ENCODE measurements at places on chromosomes 12 and 14.

- no peak for DNase-seq
These were observed 4.4 kb downstream of the RNF10 start for GRCh38 chr12:120538281-120539156.

DNA sequence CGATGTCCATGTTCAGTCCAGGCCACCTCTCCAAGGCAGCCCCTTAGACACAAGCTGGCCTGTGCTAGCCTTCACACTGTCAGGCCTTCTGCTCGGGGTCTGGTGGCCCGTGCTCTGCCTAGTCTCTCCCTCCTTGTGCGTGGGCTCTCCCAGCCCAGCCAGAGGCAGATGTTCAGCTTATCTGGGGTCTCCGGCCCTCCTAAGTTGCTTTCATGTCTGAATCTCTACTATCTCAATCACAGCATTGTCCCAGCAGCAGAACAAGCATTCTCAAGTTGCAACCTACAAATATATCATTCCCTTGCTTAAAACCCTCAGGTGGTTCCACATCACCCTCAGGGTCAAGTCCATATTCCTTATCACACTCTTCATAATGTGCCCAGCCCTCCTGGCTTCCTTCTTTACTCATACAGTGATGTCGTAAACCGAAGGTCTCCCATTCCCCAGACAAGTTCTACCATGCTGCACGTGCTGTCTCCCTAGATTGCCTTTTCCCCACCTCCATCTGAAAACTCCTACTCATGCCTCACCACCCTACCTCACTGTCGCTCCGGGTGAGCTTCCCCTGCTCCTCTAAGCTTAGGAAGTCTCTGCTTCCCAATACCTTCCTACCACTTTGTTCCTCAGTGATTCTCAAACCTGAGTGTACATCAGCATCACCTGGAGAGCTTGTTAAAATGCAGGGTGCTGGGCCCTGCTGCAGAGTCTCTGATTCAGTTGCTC, 1.5 kb downstream of the KRT73 start:
- DNase-seq, result no peak

DNA sequence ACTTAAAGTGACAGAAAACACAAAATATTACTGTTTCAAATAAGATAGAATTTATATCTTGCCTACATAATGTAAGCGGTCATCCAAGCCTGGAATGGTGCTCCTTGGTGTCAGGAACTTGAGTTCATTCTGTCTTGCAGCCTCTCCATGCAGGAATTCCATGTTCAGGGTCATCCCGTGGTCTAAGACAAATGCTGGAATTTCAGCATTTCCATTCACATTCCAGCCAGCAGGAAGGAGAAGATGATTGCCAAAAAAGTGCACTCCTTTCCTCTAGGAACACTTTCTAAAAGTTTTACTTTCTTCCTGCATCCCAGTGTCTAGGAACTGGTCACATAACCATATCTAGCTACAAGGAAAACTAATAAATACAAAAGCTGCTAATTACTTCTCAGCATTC, 106.3 kb downstream of the PTPRO start:
- no peak for DNase-seq

DNA sequence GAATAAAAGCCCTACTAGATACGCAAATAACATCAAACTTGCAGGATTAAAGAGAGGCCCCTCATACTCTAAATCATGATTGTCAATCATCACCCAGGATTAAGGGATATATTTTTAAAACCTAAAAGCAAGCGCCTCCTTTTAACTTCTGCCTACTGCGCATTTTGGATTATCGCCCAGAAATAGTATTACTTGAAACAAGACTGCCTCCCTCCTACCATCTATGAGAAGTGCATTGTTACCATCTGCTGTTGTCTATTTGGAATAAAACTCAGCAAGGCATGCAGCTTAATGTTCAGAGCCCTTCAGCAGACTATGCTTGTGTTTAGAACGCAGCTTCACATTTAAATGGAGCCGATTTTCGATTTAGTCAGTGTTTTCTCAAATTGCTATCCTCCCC, 79.6 kb downstream of the EXOC5 start:
- DNase-seq, result no peak

GRCh38 chr12:82655751-82656150, 31.0 kb upstream of the TMTC2 start:
- DNase-seq, result no peak

GRCh38 chr14:27605282-27605681, 1007.4 kb upstream of the NOVA1 start:
- DNase-seq, result no peak

DNA sequence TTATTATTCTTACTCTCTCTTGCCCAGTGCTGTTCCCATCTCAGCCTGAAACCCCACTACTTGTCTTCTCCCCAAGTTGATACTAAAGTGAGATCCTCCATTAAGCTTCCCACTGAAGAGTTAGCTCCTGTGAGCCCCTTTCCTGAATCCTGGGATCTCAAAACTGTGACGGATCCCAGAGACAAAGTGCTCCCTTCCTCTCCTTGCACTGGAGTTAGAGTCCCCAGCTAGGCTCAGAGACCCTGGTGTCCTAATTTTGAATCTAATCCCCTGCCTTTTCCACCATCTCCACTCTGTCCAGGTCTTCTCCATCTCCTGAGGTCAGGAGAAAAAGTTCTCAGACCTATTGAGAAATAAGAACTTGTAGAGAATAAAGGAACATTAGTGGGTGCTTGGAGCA, 17.6 kb upstream of the TBX3 start:
- DNase-seq, result no peak

DNA sequence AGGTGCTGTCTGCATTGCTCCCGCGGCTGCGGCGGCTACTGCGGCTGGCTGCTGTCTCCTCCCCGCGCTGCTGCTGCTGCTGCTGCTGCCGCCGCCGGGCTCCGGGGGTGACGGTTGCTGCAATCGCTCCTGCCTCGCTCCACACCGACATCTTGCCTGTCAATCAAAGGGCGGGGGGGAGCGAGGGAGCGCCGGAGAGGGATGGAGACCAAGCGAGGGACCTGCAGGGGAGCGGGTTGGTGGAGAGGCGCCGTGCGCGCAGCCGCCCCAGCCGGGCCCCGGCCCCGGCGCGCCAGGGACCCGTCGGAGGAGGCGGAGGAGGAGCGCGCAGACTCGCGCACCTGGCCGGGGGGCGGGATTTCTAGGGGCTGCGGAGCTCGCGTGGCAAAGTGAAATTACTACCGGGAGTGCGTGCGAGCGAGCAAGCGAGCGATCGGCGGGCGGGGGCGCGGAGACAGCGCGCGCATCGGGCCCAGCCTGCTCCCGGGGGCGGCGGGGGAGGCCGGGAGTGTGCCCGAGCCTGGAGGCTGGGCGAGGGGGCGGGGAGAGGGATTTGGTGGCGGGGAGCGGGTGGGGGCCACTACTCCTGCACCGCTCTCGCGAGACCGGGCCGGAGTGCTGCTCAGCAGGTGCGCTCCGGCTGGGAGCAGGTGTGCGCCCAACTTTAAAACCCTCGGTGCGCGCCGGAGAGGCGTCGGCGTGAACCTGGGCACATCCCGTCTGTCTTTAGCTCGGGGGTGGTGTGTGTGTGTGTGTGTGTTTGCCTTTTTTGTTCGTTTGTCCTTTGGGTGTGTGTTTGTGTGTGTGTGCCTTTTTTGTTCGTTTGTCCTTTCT, at the start of gene KSR2:
Gene KSR2 (minus strand): TSS at position 165 of the 834 bp plus-strand sequence. CDS start 735 bp downstream, outside the sequence.
- no peak for DNase-seq

GRCh38 chr14:41482861-41483260, 123.8 kb upstream of the LRFN5 start:
- no peak for DNase-seq

DNA sequence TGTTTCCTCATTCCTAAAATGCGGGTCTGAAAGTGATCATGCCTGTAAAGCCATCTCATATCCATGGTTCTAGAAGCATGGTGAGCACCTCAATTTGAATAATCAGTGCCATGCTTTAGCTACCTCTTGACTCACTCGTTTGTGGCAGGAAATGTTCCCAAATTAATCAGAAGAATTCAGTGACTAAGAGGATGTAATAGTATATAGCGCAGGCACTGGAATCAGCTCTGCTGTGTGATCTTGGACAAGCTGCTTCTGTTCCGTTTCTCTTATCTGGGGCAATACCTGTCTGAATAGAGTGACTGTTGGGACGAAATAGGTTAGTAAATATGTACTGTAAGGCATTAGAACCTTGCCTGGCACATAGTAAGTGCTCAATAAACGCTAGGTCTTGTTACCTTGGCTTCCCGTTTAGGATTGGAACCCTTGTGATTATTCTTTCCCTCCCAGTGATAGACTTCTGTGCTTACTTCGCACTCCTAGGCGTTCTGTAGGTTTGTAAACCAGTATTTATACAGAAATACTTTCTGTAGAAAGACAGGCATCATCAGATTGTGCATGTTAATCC, 820 bp upstream of the SMAGP start:
- DNase-seq, result no peak

- no peak for DNase-seq
These were observed 13.0 kb downstream of the TMEM52B start for GRCh38 chr12:10191865-10192264.

DNA sequence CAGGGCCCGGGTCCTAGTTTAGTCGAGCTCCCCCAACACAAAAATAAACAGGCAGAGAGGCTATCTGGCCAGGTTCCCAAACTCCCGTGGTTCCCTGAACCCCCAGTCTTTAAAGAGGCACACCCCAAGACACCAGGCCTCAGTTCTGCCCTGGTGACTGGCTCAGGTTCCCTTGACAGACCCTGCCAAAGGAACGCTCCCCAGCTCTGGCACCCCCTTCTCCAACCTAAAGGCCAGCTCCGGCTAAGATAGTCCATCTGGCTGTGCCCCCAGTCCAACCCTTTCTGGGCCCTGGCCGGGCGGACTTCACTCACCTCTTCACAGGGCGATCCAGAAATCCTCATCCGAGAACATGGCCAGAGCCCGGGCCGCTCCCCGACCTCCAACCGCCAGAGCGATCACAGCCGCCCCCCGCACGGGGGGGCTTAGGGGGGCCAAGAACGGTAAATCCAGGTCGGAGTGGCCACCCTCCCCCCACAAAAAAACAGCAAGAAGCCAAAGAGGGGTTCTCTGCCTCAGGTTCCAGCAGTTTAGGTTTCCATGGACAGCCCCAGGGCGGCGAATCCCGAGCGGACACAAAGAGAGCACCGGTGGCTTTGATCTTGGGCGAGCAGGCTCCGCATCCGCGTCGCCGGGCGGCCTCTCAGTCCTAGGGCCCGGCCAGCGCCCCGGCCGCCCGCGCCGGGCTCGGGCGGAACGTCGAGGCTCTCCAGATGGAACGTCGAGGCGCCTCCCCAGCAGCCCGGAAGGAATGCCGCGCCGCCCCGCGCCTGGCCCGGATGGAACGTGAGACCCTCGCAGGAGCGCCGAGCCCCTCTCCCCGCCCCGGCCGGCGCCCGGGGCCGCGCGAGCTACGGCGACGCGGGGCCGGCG, 1.1 kb downstream of the KMT2D start:
- DNase-seq, result no peak

- DNase-seq, result no peak
These were observed 30.6 kb upstream of the BTBD6 start for GRCh38 chr14:105217774-105218173.

DNA sequence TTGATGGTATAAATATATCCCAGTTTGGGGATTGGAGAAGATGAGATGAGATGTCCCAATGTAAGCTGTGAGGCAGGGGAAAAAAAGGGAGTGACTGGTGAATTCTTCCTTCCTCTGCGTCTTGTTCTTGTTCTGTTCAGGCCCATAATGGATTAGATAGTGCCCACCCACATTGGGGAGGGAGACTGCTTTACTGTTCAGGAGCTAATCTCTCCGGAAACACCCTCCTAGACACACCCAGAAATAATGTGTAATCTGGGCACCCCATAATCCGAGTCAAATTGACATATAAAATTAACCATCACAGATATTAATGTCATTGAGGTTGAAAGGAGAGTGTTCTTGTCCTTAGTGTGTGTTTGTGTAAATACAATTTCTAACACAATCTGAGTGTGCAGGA, 29.3 kb downstream of the ETV6 start:
- no peak for DNase-seq

- no peak for DNase-seq
These were observed 123.9 kb upstream of the FOXN3 start for GRCh38 chr14:89540830-89541470.

GRCh38 chr12:89448526-89448925, 76.1 kb downstream of the GALNT4 start:
- no peak for DNase-seq

DNA sequence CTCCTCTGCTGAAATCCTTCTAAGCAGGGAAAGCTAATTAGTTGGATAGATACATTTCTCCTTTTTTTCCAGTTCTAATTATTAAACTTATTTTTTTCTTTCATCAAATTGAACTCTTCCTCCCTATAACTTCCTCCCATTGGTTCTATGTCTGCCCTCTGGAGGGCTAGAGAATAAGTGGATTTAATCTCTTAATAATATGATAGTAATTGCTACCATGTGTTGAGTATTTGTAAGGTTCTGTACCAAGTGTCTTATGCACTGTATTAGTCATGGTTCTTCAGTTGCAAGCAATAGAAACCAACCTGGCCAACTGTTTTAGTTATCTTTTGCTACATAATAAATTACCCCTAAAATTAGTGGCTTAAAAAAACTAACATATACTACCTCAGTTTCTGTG, 190.5 kb upstream of the PLXNC1 start:
- no peak for DNase-seq

GRCh38 chr12:103181366-103182152, 224.1 kb downstream of the ASCL1 start:
- no peak for DNase-seq

GRCh38 chr12:58774731-58775130, 145.6 kb downstream of the LRIG3 start:
- no peak for DNase-seq

- no peak for DNase-seq
These were observed 562.0 kb downstream of the ETNK1 start for GRCh38 chr12:23186950-23187349.

DNA sequence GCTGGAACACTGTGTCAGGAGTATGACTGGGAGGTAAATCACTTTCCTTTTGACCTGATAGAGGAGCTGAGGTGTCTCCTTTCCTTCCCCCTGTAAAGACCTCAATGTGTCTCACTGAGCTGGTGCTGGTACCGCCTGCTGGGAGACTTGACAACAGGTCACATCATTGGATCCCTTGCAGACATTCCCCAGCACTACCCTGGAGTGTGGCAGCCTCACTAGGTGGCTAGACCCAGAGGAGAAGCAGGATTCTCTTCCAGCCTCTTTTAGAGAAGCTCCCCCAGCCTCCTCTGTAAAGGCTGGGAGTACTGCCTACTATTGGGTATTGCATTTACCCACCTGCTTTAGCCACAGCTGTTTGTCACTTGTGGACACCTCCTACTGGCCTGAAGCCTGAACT, 223.9 kb downstream of the ADGRD1 start:
- DNase-seq, result no peak

DNA sequence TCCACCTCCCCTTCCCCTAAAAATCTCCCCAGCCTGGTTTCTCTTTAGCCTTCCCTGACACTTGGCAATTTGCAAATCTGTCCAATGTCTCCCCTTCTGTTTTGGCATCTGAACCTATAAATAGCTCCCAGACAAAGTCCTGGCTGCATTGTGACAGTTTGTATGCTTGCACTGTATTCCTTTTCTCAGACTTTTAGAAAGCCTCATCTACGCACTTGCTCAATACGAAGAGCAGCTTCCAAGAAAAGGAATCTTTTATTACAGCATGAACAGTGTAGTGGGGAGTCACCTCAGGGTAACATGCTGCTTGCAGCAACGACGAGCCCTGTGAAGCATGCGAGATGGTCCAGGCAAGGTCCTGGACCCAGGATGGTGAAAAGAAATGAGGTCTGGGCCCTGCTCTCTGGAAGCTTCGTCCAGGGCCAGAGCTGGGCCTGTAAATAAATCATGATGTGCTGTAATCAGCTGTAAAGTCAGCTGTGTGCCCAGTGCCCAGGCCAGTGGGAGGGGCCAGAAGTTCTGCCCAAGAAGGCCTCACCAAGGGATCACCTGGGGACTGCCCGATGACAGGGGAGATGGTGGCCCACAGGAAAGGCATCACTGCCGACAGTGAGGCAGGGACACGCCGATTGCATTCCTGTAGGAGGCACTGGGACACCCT, 88.3 kb downstream of the RIN3 start:
- no peak for DNase-seq

- DNase-seq, result no peak
These were observed 351.6 kb upstream of the TBX3 start for GRCh38 chr12:115035535-115036107.

Data from HL-60 (cell line).